ENCODE measurements at places on chromosomes 2 and 18. TPM values are rescaled to one million over a fixed set of nuclear protein-coding genes. Genes with fewer than 3 reads are reported as not detected.

- no peaks in the 10 kb centered on the region for H3K4me1 ChIP-seq
- no peak overlapping the region for H3K27ac ChIP-seq
- peak; percentile 53 for DNase-seq
- H3K4me3 ChIP-seq = no peak overlapping the region
- no peaks in the 10 kb centered on the region for H3K36me3 ChIP-seq
These were observed 390.9 kb upstream of the TRIB2 start for GRCh38 chr2:12325806-12326205.

GRCh38 chr2:91442246-91442905 lies 2750.9 kb downstream of the RPIA start:
- peaks cover 15% of the 10 kb centered on the region for H3K4me1 ChIP-seq
- peak overlapping the region; percentile 30 for H3K4me3 ChIP-seq
- H3K36me3 ChIP-seq = no peaks in the 10 kb centered on the region
- DNase-seq = peak; percentile 27
- H3K27ac ChIP-seq = no peak overlapping the region

DNA sequence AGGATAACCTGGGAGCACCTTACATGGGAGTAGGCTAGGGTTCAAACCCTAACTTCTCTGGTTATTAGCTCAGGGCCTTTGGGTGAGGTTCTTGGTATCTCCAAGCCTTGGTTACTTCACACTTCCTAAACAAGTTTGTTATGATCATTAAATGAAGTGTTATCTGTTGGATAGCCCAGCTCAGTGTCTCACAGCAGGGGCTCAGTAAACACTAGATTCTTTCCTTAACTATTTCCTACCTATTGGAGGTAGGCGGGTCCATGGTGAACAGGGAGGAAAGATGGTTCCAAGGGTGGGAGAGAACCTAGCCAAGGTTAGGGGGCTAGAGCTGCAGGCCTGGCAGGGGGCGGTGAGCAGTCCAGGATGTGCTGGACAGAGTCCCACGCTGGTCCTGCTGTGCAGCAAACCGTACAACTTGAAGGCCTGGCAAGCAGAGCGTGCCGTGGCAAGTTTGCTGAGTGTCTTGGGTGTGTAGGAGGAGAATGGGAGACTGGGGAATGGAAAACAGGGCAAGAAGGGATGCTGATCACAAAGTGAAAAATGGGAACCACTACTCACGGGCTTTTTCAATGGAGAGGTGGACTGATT lies 259.1 kb downstream of the PRKCE start:
- H3K4me1 ChIP-seq = peaks cover 8% of the 10 kb centered on the region
- no peak overlapping the region for H3K4me3 ChIP-seq
- DNase-seq = no peak
- H3K36me3 ChIP-seq = no peaks in the 10 kb centered on the region

DNA sequence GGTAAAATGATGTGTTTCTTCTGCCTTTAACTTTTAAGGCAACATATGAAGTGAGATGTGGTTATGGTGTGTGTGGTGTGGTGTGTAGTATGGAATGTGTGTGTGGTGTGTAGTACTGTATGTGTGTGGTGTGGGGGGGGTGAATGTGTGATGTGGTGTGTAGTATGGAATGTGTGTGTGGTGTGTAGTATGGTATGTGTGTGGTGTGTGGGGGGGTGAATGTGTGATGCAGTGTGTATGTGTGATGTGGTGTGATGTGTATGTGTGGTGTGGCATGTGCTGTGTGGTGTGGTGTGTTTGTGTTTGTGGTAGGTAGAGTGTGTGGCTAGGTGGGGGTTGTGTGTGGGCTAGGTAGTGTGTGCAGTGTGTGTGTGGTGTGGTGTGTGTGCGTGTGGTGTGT lies 17.2 kb upstream of the ARL4C start:
- no peaks in the 10 kb centered on the region for H3K36me3 ChIP-seq
- no peaks in the 10 kb centered on the region for H3K4me1 ChIP-seq
- H3K27ac ChIP-seq = no peak overlapping the region
- H3K4me3 ChIP-seq = no peak overlapping the region
- H3K27me3 ChIP-seq = no peaks in the 10 kb centered on the region

Gene FLACC1
- 1.8 TPM for total RNA-seq
